ENCODE measurements at places on chromosomes 11 and 22.

- DNase-seq: no peak
Measured at GRCh38 chr22:49992921-49993648, 19.5 kb downstream of the IL17REL start.

DNA sequence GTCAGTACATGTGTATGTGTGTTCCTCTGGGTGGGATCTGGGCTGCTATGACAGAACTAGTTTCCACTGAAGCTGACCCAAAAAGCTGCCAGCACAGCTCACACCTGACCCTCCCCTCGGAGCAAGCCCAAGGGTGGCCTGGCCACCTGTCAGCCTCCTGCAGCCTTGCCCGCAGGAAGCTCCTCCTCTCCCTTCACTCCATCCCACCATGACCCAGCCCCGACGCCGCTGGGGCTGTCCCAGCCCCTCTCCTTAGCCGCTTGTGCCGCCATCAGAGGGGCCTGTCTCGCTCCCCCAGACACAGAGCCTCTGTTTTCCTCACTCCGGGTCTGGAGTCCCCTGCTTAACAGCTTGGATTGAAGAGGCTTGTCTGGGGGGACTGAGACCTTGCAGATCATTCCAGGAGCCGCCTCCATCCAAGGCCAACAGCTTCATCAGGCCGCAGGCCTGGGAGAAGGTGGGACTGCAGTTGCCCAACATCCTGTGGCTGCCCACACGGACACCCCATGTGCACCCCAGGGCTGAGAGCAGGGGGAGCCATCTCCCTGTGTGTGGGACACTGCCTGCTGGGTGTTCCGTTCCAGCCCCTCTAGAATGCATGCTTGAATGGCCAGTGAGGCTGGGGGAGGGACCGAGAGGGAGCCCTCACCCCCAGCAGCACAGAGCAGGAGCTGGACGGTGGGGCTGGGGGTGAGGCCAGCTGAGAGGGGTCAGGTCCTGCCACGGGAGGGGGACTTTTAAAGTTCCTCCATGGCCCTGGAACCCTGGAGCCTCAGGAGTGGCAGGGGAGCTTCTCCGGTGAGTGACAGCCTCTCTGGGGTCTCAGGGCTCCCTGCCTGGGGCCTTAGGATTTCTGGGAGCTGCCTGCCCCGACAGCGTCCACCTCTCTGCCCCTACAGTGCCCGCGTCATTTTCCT lies 696 bp downstream of the MRGPRF start:
- no peak for DNase-seq

GRCh38 chr22:22786301-22787115 lies 101.1 kb upstream of the IGLL5 start:
- DNase-seq: no peak

GRCh38 chr11:75140269-75141138 lies 10.4 kb upstream of the SLCO2B1 start:
- DNase-seq: no peak

- no peak for DNase-seq
Measured at GRCh38 chr11:118171269-118172062, 5.0 kb downstream of the SCN2B start.
